ENCODE measurements at places on chromosomes 5 and 9.

GRCh38 chr5:94916619-94917018, 298.1 kb downstream of the SLF1 start:
- no peak for DNase-seq

GRCh38 chr9:1554081-1555035, 460.8 kb upstream of the SMARCA2 start:
- no peak for DNase-seq

DNA sequence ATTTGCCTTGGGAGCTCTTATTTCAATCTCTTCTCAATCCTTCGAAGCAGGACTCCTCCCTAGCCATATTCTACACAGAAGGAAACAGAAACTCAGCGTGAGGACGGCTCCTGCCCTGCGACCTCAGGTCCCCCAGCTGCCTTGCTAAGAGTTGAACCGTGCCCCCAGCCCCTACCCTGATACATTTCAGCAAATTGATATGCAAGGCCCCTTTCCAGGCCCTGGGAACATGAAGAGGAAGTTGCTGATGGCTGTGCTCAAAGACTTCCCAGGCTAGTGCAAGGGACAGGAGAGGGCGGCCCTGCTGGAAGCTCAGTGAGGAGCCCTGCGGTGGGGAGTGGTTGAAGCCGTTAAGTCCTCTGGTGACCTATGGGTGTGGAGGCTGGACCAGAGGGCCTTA, 41.5 kb downstream of the BOD1 start:
- peak; percentile 69 for DNase-seq

DNA sequence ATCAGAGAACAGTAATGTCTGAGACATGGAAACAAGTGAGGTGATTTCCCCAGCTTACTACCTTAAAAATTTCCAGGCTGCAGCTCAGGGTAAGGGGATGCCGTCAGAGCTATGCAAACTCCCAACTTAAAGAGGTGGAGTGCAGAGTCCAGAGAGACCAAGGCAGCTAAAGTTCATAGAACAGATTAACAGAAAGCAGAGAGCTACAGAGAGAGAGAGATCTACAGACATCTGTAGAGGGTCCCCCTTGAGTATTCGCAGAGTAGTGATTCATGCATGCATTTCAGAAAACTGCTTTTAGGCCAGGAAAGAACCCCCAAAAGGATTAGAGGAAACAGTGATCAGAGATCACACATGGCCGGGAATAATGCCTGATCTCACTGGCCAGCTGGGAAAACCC, 306.2 kb upstream of the PUM3 start:
- DNase-seq, result no peak

GRCh38 chr5:76025069-76025468, 58.1 kb upstream of the SV2C start:
- no peak for DNase-seq

GRCh38 chr5:145110834-145111233, 724.3 kb downstream of the PRELID2 start:
- DNase-seq, result no peak

DNA sequence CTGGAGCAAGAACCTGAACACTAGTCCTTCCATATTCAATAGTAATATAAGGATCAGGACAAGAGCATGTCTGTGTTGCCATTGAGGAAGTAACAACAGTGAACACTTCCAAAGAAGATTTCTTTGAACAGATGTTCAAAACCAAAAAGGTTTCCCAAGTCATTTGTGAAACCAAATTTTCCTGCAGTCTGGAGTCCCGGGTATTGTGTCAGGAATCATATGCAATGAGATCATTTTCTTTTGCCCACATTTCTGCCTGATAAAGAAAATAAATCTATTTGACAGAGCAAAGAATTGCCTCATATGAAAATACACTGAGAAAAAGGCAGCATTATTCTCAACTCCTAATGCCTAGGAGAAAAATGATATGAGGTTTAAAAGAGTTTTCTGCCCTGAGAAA, 151.7 kb downstream of the SNX18 start:
- no peak for DNase-seq

DNA sequence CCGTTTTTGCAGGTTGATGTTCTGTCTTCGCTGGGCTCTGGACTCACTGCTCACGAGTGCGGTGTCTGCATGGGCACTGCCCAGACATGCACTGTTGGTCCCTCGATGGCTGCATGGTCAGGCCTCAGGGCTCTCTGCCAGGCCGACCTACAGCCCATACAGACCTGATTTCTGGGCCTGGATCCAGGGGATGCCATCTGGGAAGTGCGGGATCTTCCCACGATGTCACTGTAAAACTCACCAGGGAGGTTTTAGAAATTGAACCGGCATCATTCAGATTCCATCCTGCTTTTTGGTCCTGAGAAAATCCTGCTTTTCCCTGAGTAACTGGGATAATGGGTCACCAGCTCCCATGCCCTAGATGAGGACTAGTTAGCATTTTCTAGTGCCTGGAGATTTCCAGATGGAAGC, 9.1 kb downstream of the S1PR3 start:
- no peak for DNase-seq
